ENCODE measurements at places on chromosomes 6 and 20. TPM values are rescaled to one million over a fixed set of nuclear protein-coding genes. Genes with fewer than 3 reads are reported as not detected.

DNA sequence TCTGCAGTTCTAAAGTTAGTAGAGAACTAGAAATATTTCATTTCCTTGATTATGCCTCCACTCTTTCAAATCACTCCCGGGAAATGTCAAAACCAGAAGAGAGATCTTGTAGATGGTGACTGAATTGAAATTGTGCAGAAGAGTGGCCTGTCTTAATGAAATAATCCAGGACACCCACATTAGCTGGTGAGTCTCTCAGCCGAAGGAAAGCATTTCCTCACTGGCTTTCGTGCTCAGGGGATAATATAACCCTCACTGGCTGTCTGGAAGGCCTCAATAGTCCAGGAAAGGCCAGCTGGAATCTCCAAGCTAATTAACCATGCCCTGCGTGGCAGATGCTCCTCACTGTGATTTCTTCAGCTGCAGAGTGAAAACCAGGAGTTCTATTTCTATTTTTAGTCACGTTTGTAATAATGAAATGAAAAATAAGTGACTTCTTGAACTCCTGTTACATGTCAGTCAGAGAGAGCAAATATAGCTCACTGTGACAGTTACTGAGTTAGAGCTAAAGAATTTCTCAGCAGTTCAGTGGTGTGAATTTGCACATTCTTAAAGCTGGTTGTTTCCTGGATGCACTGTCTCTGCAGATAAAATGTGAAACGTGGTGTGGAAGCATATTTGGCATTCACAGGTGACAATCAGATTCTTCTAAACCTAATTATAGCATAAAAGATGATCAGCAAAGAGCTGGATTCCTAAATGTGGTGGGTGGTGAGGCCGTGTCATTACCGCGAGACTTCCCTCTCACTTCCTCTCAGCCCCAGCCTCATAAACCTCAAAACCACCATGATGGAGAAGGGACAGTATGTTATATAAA lies 211.7 kb downstream of the LMBRD1 start:
- no peak overlapping the region for H3K4me3 ChIP-seq
- no peak overlapping the region for H3K27ac ChIP-seq
- DNase-seq: no peak
- H3K4me1 ChIP-seq: no peaks in the 10 kb centered on the region

- H3K36me3 ChIP-seq: no peaks in the 10 kb centered on the region
- no peak for DNase-seq
- H3K27me3 ChIP-seq: no peaks in the 10 kb centered on the region
- no peaks in the 10 kb centered on the region for H3K4me1 ChIP-seq
- H3K4me3 ChIP-seq: no peak overlapping the region
These were observed 27.6 kb downstream of the MLIP start for GRCh38 chr6:54138795-54139194.

GRCh38 chr6:77440206-77440976 lies 22.9 kb downstream of the HTR1B start:
- no peak overlapping the region for H3K27ac ChIP-seq
- peaks cover 3% of the 10 kb centered on the region for H3K4me1 ChIP-seq
- H3K27me3 ChIP-seq: no peaks in the 10 kb centered on the region
- DNase-seq: no peak

DNA sequence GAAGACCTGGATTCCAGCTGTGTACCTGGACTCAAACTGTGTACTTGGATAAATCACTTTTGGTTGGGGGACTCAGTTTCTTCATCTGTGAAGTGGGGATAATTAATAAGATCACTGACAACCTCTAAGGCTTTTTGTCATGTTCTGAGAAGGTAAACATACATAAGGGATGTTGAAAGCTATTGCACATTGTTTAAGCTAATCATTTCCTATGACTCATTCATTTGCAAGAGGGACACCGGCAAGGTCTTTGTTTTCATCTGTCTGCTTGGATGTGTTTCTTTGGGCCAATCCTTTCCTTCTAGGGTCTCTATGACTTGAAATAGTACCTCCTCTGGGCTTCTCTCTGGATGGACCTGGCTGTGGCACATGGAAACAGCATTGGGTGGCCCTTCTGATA lies 6.8 kb downstream of the PROKR2 start:
- H3K27ac ChIP-seq: no peak overlapping the region
- no peaks in the 10 kb centered on the region for H3K4me1 ChIP-seq
- no peaks in the 10 kb centered on the region for H3K36me3 ChIP-seq
- H3K27me3 ChIP-seq: no peaks in the 10 kb centered on the region
- no peak overlapping the region for H3K4me3 ChIP-seq
- no peak for DNase-seq

DNA sequence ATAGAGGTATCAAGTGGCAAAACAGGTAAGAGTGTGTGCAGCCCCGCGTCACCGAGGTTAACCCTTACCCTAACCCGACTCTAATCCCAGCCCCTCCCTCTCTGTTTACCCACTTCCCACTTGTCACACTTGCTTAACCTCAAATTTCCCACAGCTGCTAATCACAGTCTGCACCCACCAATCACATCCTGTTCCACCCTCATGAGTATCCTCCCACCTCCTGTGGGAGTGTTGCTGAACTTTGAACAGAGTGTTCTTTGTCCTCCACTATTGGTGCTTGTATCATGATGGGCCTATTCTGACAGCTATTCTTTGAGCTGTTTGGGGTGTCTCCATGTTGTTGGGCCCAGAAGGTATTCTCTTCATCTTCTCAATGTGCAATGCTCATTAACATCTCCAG lies 487.8 kb downstream of the PTPRT start:
- DNase-seq: no peak
- H3K27ac ChIP-seq: no peak overlapping the region
- H3K27me3 ChIP-seq: no peaks in the 10 kb centered on the region
- no peaks in the 10 kb centered on the region for H3K4me1 ChIP-seq

DNA sequence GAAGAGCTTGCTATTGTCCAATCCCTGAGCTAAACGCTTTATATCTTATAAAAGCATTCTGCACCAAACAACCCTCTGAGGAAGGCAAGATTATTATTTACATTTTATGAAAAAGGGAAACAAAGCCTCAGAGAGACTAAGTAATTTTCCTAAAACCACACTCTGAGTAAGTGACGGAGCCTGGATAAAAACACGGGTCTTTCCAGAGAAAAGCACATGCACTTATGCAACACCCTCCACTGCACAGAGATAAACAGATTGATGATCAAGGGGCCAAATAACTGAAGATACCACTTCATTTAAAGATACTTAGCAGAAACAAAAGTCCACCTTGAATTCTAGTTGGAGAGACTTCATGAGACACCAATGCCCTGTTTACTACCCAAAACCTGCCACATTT lies 214.7 kb upstream of the PDE10A start:
- H3K4me1 ChIP-seq: no peaks in the 10 kb centered on the region
- H3K27me3 ChIP-seq: no peaks in the 10 kb centered on the region
- no peak overlapping the region for H3K4me3 ChIP-seq
- DNase-seq: no peak
- no peaks in the 10 kb centered on the region for H3K36me3 ChIP-seq

- no peaks in the 10 kb centered on the region for H3K36me3 ChIP-seq
- no peaks in the 10 kb centered on the region for H3K27me3 ChIP-seq
- no peak for DNase-seq
- no peak overlapping the region for H3K27ac ChIP-seq
These were observed 133.9 kb upstream of the MYLIP start for GRCh38 chr6:15994814-15995459.

GRCh38 chr6:16759646-16760515 lies 1.4 kb downstream of the ATXN1 start:
- H3K4me3 ChIP-seq: peak overlapping the region; percentile 77
- peaks cover 7% of the 10 kb centered on the region for H3K4me1 ChIP-seq
- peaks cover 2% of the 10 kb centered on the region for H3K36me3 ChIP-seq
- no peaks in the 10 kb centered on the region for H3K27me3 ChIP-seq
- DNase-seq: peak; percentile 86

- H3K4me3 ChIP-seq: no peak overlapping the region
- DNase-seq: no peak
- H3K27ac ChIP-seq: no peak overlapping the region
- no peaks in the 10 kb centered on the region for H3K4me1 ChIP-seq
- no peaks in the 10 kb centered on the region for H3K27me3 ChIP-seq
- H3K36me3 ChIP-seq: no peaks in the 10 kb centered on the region
These were observed 52.5 kb downstream of the ALDH5A1 start for GRCh38 chr6:24547243-24547642.

GRCh38 chr20:40506537-40506939 lies 182.5 kb downstream of the MAFB start:
- H3K27me3 ChIP-seq: no peaks in the 10 kb centered on the region
- H3K4me1 ChIP-seq: peaks cover 2% of the 10 kb centered on the region
- no peak overlapping the region for H3K4me3 ChIP-seq
- peak; percentile 99 for DNase-seq
- H3K36me3 ChIP-seq: no peaks in the 10 kb centered on the region
- H3K27ac ChIP-seq: peak overlapping the region; percentile 34

- no peaks in the 10 kb centered on the region for H3K27me3 ChIP-seq
- H3K27ac ChIP-seq: no peak overlapping the region
- H3K36me3 ChIP-seq: no peaks in the 10 kb centered on the region
- no peak for DNase-seq
- no peak overlapping the region for H3K4me3 ChIP-seq
- no peaks in the 10 kb centered on the region for H3K4me1 ChIP-seq
These were observed 274.1 kb upstream of the CITED2 start for GRCh38 chr6:139648430-139649000.

GRCh38 chr20:17643531-17644188 lies 38.4 kb downstream of the RRBP1 start:
- no peaks in the 10 kb centered on the region for H3K27me3 ChIP-seq
- H3K4me3 ChIP-seq: no peak overlapping the region
- peaks cover 36% of the 10 kb centered on the region for H3K36me3 ChIP-seq
- peak; percentile 37 for DNase-seq
- H3K27ac ChIP-seq: peak overlapping the region; percentile 52

DNA sequence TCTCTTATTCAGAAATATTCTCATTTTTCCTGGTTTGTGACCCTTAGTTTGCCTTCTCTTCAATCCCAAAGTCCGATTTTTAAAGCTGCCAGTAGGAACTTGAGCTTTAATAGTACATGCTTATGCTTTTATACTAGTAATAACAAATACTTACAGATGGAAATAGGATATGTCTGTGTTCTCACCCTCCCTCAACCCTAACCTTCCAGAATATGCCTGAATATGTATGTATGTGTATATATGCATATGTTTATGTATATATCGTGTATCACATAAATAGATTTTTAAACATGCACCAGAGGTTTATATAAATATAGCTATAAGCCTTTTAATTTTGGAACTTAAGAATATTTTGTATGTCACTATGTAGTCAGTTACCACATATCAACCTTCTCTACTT lies 38.8 kb downstream of the CDYL start:
- H3K4me3 ChIP-seq: no peak overlapping the region
- no peak for DNase-seq
- H3K4me1 ChIP-seq: peaks cover under 1% of the 10 kb centered on the region
- H3K27ac ChIP-seq: no peak overlapping the region
- H3K36me3 ChIP-seq: no peaks in the 10 kb centered on the region

DNA sequence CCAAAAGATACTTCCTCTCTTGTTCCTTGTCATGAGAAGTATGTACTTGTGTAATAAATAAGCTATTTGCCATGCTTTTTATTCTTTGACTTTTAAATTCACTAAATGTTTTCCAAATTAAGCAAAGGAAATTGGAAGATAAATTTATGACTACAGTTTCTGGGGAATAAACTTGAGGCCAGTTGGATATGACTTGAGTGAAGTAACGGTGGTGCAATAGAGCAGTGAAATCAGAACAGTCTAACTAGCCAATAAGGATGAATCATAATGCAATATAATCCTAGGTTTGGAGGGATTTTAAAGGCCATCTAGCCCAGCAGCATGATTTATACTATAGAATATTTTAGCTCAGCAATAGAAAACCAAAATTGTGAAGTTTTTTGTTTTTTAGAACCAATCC lies 183.8 kb upstream of the TCF21 start:
- DNase-seq: peak; percentile 67
- no peaks in the 10 kb centered on the region for H3K27me3 ChIP-seq
- no peaks in the 10 kb centered on the region for H3K36me3 ChIP-seq
- no peak overlapping the region for H3K4me3 ChIP-seq
- H3K4me1 ChIP-seq: peaks cover 6% of the 10 kb centered on the region

GRCh38 chr6:96939007-96939805 lies 14.7 kb downstream of the KLHL32 start:
- no peak overlapping the region for H3K4me3 ChIP-seq
- no peaks in the 10 kb centered on the region for H3K36me3 ChIP-seq

DNA sequence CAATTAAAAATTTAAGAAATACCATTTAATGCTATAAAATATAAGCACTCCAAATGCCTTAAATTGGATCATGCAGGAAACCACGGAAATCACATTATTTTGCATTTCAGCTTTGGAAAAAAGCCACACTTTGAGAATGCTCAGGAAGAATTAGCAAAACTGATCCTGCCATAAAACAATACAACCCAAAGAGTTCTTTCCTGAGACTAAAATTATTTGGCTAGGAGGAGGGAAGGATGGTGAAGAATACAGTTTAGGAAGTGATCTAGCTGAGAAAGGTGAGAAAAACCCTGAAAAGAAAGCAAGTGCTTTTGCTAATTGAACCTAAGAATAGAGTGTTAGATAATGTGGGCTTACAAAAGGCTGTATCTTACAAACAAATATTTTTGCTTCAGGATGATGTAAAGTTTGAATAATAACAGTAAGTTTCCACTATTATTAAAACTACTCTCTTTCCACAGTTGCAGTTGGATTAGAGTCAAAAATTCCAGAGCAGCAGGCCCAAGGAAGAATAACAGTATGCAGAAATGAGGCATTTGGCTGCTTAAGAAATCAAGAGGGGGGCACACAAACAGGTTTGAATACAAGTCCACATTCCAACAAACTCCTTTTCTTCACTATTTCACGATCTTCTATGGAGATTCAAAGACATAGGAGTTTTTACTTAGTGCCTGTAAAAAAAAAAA lies 565.4 kb downstream of the RFPL4B start:
- DNase-seq: peak; percentile 46
- no peak overlapping the region for H3K4me3 ChIP-seq
- no peaks in the 10 kb centered on the region for H3K36me3 ChIP-seq

GRCh38 chr6:89679215-89680120 lies 40.9 kb upstream of the LYRM2 start:
- H3K27ac ChIP-seq: no peak overlapping the region
- H3K4me1 ChIP-seq: no peaks in the 10 kb centered on the region
- DNase-seq: no peak
- H3K27me3 ChIP-seq: no peaks in the 10 kb centered on the region
- H3K4me3 ChIP-seq: no peak overlapping the region
- H3K36me3 ChIP-seq: peaks cover 6% of the 10 kb centered on the region

GRCh38 chr20:10992731-10993130 lies 318.9 kb upstream of the JAG1 start:
- no peaks in the 10 kb centered on the region for H3K36me3 ChIP-seq
- no peaks in the 10 kb centered on the region for H3K27me3 ChIP-seq
- peak; percentile 53 for DNase-seq
- H3K27ac ChIP-seq: no peak overlapping the region
- no peak overlapping the region for H3K4me3 ChIP-seq

- no peaks in the 10 kb centered on the region for H3K36me3 ChIP-seq
- no peaks in the 10 kb centered on the region for H3K4me1 ChIP-seq
- H3K27me3 ChIP-seq: no peaks in the 10 kb centered on the region
These were observed 47.4 kb downstream of the MYB start for GRCh38 chr6:135228486-135228885.

Gene C4B
- 43.9 TPM for total RNA-seq

Gene UBD
- total RNA-seq: not detected

Gene C2
- total RNA-seq: 27.2 TPM

Gene LSM2
- 23.1 TPM for total RNA-seq

Gene IRF4
- total RNA-seq: under 0.01 TPM

Gene NOTCH4
- 0.77 TPM for total RNA-seq

Measured in fibroblast of lung (primary cell).